ENCODE measurements at places on chromosomes 16 and 17.

DNA sequence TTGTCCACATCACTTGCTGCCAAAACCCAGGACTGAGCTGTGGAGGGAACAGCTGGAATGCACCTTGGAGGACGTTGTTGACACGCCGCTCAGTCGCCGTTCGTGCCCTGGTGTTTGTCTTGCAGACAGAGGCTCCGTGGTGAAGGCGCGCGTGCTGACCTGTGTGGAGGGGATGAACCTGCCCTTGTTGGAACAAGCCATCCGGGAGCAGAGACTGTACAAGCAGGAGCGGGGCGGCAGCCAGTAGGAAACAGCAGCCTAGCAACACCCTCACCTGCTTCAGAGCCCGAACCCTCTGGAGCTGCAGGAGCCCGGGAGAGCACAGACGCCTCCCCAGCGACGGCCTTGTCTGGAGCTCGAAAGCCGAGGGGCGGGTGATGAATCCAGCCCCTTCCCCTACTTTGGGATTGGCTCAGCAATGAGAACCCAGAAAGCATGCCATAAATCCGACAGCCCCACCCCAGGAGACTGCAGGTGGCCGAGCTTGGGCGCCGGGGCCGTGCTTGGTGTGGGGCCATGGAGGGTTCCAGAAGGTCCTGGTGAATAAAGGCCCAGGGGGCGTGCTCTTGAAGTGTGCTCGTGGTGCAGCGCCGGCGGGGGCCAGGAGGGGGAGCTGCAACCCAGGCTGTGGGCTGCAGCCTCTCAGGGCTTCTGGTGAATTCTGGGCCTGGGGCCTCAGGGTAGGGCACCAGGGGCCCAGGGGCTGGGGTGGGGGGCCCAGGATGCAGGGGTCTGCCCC is 470 bp upstream of the CDK3 start:
- peak; percentile 66 for DNase-seq

DNA sequence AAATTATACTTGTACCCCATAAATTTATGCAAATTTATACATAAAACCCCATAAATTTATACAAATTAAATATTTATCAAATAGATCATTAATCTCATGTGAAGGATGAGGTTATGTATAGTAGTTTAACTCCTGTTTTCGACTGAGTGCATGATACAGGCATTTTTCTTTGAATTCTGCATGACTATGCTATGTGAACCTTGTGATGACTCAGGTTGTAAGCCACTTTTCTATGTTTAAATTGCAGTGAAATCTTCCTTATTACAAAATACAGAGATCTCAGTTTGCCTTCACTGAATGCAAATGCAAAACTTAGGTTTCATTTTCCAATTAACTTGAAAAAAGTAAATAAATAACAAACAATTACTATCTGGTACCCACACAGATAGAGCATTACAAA is 843.7 kb downstream of the CDH11 start:
- DNase-seq = no peak

DNA sequence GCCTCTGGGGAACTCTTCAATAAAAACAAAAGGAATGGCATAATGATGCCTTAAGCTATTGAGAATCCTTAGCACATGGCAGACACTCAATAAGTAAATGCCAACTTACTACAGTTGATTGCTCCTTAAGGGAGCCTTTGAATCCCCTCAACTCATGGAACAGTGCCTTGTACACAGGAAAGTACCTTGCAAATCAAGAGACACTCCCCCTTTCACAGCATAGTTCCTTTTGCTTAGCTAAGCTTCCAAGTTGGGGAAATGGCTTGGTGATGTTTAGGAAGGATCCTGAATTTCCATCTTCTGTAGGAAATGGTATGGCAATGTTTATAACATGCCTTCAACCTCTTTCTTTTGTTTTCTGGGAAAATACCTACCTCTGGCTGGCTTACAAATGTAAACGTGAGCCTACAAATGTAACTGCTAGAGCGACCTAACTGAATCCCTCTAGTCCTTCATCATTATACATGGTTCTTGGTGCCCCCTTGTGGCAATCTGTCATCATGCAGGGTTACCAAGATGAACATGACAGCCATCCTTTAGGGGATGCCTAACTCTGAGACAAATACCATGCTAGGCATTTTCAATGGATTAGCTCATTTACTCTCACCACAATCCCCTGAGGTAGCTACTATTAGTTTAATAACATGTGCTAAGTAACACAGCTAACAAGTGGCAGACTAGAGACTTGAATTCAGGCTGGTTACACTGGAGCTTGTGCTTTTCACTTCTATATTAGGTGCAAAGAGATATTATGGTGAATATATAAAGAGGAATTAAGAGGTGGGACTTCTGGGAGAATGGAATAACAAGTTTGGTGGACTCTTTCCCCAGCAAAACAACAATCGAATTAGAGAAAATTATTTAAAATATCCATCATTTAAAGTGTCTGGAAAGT is 65.0 kb downstream of the MMD start:
- DNase-seq = peak; percentile 50

DNA sequence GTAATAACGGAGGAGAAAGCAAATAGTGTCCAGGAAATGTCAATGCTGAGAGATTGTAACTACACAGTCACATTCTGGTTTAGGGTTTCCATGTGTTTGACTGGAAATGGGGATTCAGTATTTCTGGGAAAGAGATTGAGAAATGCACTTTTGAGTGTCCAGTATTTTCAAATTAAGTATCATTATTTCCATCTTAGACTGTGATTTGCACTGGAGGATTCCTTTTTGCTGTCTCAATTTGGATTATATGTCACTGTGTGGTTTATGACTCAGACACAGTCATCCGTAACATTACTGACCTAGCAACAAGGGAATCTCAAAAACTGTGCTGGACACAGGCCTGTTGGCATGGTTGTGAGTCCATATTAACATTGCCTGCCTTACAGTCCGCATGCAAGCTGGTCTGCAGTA is 681.4 kb downstream of the CDH11 start:
- DNase-seq = no peak

DNA sequence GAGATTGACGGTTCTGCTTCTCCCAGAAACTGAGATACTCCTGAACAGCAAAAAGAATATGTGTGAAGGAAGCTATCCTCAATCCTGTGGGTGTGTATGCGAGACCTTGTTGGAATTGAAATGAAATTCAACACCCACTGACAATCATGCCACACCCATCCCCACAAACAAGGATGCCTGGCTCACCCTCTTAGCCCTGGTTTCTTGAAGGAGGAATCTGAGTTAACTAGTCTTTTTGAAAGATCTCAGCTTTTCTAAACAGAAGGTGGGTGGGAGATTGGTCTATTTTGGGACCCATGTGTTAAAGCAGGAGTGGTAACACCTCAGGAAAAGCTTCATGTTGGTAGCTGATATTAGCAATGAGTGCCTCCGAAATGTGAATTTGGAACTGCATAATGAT is 1244.5 kb downstream of the CDH11 start:
- no peak for DNase-seq

- DNase-seq = no peak
These were observed 15.7 kb downstream of the CRLF3 start for GRCh38 chr17:30808785-30809286.

DNA sequence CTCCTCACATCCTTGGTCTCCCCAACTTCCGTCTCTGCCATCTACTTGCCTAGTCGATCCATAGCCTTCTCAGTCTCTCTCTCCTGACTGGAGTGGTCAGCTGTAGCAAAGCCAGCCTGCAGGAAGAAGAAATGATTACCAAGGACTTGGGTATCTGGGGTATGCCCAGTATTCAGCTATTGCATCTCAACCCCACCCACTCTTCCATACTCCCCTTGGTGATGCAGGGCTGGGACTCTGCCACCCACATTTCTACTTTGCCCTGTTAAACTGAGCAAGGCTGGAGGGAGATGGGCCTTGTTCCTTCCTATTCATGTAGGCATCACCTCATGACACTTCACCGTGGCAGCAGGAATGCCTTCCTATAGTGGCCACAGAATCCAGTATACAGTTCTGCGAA is 2.3 kb downstream of the COPRS start:
- no peak for DNase-seq

DNA sequence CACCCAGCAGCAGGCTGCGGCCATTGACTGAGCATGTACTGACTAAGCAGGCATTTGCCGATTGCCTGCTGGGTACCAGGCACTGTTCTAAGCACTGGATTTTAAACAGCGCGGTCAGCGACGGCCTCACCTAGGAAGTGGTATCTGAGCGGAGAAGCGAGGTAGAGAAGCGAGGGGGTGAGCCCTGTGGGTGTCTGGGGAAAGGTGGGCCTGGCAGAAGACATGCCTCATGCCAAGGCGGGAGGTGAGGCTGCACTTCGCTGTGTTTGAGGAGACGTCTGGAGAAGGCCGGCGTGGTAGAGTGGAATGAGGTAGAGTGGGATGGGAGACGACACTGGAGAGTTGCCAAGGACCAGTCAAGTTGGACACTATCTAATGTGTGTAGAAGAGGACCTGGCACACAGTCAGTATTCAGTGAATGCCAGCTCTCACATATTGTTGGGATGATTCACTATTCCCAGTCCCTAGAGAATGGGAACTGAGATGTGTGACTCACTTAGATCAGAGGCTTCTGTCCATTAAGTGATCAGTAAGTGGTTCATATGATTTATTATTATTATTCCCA is 14.4 kb downstream of the SYCE1L start:
- no peak for DNase-seq

- DNase-seq = no peak
These were observed 11.3 kb upstream of the RNF157 start for GRCh38 chr17:76251478-76252039.

GRCh38 chr16:7390974-7391373 is 58.3 kb downstream of the RBFOX1 start:
- DNase-seq = no peak

GRCh38 chr17:50355701-50356341 is 9.9 kb downstream of the XYLT2 start:
- no peak for DNase-seq

- DNase-seq = no peak
These were observed 11.1 kb downstream of the DEXI start for GRCh38 chr16:10931134-10931533.

- DNase-seq = no peak
These were observed 71.9 kb upstream of the SEC14L1 start for GRCh38 chr17:77068915-77069314.

- no peak for DNase-seq
These were observed 948.7 kb downstream of the KCNJ2 start for GRCh38 chr17:71118039-71118438.

DNA sequence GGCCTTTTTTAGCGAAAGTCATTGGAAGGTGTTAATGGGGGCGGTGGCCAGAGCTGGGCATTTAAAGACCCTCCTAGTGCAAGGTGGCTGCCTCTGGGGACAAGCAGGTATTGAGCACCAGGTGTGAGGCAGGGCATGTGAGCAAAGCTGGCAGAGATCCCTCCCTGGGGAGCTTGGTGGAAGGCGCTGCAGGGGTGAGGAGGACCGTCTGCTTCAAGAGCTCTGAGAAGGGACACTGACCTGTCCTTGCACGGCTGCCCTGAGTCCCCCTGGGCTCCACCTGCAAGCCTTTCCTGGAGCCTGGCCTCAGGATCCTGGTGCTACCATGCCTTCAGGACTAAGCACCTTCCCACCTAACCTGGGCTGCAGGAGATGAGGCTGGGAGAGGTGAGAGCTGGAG is 127.0 kb upstream of the CIBAR2 start:
- DNase-seq = no peak

GRCh38 chr16:89138513-89138795 is 33.1 kb upstream of the CDH15 start:
- DNase-seq = no peak

DNA sequence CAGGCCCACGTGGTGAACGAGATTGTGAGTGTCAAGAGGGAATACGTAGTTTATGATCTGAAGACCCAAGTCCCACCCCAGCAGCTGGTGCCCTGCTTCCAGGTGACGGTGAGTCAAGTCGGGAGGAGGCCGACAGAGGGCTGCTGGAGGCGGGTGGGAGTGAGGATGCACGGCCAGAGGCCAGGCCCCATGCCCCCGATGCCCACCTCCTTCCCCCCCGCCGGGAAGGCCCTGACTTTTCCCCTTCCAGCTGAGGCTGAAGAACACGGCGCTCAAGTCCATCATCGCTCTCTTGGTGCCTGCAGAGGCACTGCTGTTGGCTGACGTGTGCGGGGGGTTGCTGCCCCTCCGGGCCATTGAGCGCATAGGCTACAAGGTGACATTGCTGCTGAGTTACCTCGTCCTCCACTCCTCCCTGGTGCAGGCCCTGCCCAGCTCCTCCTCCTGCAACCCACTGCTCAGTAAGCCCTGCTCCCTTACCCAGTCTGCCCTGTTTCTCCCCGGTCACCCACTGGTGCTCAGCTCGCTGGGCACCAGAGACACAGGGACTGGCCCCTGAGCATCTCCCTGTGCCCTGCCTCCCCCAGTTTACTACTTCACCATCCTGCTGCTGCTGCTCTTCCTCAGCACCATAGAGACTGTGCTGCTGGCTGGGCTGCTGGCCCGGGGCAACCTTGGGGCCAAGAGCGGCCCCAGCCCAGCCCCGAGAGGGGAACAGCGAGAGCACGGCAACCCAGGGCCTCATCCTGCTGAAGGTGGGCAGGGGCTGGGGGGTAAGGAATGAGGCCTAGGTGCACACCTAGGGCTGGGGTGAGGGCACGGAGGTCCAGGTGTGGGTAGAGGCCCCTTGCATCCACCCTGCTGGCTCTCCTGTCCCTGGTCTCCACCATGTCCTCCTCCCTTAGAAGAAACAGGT is 2.6 kb downstream of the ZACN start:
- no peak for DNase-seq

Data from LNCaP clone FGC (cell line).